ENCODE measurements at places on chromosomes 6 and 20.

DNA sequence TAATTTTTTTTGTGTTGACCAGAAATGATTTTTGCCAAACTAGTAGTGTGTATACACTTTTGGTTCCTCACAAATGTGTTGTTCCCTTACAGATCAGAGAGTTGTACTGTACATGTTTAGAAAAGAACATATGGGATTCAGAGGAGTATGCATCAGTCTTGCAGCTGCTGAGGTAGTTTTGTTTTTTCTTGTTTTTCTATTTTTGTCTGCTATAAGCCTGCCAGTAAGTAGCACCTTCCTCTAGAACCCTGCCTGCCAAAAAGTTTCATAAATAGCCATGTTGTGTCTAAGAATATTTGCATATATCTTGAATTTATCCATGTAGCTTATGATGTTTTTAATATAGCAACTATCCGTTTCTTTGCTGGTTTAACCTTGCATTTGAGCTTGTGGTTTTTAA, 46.4 kb downstream of the ORC3 start:
- DNase-seq, result no peak

DNA sequence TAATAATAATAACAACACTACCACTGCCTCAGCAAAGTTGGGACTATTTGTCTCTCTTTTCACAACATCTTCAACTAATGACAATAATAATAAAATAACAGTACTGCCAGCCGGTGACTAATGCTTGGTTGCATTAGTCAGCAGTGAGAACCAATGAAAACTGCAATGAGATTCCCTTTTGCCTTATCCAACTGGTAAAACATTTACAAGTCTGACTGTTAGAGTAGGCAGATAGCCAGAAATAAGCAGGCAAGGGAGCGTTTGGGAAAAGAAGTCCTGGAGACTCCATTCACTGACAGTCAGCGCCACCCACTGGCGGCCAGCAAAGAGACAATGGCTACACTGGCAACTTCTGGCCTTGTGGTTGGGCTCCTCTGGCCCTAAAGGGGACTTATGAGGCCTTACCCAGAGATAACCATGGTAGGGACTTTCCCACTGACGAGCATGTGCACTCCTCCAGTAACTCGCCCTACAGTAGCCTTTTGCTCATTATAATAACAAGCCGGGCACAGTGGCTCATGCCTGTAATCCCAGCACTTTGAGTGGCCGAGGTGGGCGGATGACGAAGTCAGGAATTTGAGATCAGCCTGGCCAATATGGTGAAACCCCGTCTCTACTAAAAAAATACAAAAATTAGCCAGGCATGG, 3.4 kb upstream of the NSFL1C start:
- DNase-seq, result peak; percentile 15

DNA sequence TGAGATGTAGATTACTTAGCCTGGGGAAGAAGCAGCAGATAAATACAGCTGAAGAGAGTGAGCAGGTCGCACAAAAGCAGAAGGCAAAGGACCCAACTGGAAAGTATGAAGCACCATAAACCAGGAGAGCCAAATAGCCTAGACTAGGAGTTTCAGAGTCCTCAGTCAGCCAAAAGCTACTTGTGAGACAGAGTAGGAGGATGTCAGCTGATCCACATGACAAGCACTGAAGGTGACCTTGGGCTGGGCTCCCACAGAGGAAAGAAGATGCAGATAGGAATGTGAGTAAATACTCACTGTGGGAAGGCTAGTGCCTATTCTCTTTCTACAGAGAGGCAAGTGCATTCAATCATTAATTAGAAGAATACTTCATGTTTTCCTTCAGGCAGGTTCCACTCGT, 274.0 kb upstream of the POU3F2 start:
- DNase-seq, result no peak

DNA sequence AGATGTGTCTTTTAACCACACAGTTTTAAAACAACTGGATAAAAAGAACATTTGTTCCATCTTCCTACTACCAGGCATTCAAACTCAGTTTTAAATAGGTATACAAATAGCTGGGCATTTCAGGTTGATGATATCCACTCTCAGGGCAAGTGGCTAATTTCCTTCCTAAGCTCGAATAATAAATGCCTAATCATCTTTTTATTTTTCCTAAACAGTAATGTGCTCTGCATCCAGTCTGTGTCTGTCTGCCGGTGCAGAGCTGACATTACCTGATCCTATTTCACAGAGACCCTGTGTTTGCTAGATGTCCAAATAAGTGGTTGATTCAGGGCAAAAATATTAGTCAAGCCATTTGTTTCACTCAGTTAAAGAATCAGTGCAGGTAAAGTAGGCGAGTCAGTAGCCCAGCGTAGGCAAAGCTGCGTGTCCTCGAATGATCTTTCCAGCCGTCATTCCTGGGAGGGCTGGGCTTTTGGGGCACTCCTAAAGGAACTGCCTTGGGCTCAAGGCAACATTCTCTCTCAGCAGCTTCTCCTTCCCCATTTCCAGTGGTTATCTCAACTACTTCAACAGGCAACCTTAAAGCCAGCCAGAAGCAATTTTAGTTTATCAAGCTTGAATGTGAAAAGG, 74.2 kb upstream of the BMP2 start:
- no peak for DNase-seq

DNA sequence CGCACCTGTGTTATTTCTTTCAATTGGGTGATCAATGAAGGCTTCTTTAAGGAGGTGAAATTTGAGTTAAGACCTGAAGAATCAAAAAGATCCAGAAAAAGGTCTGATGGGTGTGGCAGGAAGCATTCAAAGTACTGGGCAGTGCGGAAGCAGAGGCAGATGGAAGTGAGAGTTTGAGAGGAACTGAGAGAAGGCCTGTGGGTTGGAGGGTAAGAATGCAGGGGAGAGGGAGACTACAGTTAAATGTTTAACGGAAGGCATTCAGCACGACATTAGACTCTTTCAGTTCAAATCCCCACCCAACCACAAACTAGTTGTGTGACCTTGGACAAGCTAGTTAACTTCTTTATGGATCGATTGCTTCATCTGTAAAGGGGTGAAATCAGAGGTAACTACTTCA, 50.5 kb upstream of the GCM1 start:
- no peak for DNase-seq

- DNase-seq, result no peak
Measured at GRCh38 chr6:50905297-50905696, 86.6 kb downstream of the TFAP2B start.

- no peak for DNase-seq
Measured at GRCh38 chr6:26200918-26201721, 113.9 kb downstream of the HFE start.

DNA sequence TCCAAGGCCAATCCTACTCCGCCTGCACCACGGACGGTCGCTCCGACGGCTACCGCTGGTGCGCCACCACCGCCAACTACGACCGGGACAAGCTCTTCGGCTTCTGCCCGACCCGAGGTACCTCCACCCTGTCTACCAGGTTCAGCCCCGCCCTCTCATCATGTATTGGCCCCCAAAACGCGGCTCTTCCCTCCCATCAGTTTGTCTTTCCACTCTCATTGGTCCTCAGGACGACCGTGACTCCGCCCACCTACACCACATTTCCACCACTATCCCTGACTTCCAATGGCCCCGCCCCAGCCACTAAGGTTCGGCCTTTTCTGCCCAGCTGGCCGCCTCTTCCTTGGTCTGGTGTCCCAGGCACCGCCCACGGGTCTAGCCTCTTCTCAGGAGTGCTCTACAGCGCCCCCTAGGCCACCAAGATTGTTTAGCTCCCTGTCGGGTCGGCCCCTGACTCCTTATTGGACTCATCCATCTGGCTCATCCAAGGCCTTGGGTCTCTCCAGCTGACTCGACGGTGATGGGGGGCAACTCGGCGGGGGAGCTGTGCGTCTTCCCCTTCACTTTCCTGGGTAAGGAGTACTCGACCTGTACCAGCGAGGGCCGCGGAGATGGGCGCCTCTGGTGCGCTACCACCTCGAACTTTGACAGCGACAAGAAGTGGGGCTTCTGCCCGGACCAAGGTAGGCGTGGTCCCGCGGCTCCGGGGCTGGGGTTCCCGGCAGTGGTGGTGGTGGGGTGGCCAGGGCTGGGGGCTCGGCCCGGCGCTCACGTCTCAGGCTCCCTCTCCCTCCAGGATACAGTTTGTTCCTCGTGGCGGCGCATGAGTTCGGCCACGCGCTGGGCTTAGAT, 3.1 kb downstream of the MMP9 start:
- peak; percentile 45 for DNase-seq

DNA sequence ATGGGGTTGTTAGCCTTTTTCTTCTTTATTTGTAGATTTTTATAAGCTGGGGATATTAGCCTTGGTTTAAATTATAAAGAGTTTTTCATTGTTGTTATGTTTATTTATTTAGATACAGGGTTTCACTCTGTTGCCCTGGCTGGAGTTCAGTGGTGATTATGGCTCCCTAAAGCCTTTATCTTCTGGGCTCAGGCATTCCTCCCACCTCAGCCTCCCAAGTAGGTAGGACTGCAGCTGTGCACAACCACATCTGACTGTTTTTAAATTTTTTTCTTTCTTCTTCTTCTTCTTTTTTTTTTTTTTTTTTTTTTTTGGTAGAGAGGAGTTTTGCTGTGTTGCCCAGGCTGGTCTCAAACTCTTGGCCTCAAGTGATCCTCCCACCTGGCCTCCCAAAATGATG, 80.9 kb downstream of the UBE3D start:
- no peak for DNase-seq

DNA sequence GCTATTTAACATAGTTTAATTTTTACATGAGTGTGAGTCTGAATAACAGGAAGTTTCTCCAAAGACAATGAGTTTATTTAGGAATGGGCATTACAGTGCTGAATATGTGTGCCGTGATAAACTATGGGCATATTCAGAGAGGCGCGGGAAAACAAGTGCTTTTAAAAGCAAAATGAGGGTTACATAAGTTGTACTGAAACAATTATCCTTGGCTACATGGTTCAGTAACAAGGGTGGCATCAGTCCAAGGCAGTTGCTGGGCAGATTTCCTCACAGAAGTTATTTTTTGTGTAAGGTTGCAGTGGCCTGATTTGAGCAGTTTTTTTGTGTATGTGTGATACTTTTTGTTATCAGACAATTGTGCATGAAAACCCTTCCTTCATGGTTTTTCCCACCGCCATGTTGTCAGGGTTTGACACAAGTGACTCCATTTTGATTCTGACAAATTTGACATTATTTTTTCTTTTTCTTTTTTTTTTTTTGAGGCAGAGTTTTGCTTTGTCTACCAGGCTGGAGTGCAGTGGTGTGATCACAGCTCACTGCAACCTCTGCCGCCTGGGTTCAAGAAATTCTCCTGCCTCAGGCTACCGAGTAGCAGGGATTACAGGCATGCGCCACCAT, 22.3 kb upstream of the PXDC1 start:
- no peak for DNase-seq

GRCh38 chr6:135647521-135647920, 150.0 kb upstream of the AHI1 start:
- DNase-seq, result no peak

DNA sequence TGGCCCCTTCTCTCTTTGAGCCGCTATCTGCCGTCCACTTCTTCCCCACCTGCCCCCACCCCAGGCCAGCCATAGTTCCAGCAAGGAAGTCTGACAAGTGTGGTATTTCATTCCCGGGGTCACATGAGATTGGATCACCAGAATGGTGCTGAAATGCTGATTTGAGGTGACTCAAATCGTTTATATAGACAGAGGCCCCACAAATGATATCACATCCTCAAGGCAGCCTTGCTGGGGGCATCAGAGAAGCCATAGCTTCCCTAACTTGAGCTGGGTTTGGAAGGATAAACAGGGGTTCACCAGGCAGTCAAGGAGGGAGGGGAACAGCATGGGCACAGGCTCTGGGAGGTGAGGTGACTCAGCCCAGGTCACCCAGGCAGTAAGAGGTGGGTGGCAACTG, 9.9 kb downstream of the SDCBP2 start:
- no peak for DNase-seq

DNA sequence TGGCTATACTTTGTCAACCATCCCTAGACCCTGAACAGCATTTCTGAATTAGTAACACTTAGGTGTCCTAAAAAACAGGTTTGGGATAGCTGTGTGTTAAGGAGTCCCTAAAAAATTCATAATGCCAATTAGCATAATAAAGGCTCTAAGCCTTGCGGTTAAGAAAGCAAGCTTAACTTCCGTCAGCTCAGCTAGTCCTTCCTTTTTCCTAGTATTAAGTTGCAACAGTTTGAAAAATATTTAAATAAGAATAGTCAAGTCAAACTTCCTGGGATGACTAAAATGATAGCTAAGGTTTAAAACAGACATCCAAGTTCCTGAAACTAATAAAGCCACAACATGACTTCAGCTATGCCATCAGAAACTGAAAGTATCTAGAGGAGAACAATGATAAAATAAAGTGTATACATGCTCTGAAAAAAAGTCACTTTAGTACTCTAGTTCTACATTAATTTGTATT, 3.5 kb downstream of the AKIRIN2 start:
- DNase-seq, result no peak

DNA sequence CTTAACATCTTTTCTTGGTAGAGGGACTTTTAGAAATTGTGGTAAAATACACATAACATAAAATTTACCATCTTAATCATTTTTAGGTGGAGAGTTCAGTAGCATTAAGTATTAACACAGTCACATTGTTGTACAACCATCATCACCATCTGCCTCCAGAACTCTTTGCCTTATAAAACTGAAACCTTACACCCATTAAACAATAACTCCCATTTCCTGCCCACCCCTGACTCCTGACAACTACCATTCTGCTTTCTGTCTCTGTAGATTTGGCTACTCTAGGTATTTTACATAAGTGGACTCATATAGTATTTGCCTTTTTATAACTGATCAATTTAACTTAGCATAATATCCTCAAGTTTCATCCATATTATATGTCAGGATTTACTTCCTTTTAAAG, 88.7 kb downstream of the ZHX3 start:
- no peak for DNase-seq

DNA sequence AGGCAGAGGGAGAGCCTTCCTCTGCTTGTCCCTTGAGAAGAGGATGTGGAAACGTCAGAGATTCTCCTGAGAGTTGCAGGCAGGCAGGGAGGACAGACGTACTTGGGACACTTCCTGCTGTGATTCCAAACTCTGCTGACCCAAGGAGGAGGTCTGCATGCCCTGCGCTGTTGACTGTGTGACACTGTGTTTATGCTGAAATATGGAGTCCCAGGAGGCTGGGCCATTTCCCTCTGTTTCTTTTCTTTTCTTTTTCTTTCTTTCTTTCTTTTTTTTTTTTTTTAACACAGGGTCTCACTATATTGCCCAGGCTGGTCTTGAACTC, 63.5 kb upstream of the BHLHE23 start:
- DNase-seq, result no peak

DNA sequence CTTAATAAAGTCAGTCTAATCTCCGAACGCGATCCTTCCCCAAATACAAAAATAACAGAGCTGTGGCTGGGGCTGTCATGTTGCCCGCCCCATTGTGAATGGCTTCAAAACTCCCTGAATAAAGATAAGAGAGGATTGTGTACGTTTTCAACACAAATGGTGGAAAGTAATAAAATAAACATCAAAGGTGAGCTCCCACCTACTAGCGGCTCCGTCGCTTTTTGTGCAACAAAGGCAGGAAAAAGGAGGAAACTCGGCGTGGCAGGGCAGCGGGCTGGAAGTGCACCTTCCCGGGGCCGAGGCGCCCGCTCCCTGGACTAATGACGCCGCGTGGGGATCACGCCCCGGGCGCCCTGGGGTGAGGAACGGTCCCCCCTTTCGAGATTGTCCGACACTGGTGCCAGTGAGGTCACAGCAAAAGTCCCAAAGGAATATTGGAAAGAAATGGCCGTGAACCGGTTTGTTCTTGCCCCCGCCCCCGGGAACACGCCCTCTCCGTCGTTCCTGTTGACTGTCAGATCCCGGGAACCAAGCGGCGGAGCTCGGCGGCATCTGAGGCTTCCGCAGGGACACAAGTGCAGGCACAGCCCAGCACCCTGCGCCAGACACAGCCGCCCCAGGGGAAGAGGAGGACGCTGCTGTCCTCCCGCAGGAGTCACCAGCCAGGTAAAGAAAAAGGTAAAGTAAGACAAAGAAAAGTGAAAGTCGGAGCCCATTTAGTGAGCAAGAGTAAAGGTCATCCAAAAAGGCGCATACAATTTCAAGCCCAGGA, 1.1 kb upstream of the FOXQ1 start:
- DNase-seq, result no peak

Data from CD4-positive, alpha-beta T cell treated with Interleukin-17A for 4 hours (primary cell).